ENCODE measurements at places on chromosomes 11 and 22.

GRCh38 chr22:47315862-47316419, 553.5 kb downstream of the TBC1D22A start:
- DNase-seq: no peak

DNA sequence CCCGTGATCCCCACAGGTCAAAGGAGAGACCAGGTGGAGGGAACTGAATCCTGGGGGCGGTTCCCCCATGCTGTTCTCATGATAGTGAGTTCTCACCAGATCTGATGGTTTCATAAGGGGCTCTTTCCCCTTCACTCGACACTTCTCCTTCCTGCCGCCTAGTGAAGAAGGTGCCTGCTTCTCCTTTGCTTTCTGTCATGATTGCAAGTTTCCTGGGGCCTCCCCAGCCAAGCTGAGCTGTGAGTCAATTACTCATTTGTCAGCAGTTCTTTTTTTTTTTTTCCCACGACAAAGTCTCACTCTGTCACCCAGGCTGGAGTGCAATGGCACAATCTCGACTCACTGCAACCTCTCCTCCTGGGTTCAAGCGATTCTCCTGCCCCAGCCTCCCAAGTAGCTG, 1530.4 kb downstream of the BRD1 start:
- no peak for DNase-seq

DNA sequence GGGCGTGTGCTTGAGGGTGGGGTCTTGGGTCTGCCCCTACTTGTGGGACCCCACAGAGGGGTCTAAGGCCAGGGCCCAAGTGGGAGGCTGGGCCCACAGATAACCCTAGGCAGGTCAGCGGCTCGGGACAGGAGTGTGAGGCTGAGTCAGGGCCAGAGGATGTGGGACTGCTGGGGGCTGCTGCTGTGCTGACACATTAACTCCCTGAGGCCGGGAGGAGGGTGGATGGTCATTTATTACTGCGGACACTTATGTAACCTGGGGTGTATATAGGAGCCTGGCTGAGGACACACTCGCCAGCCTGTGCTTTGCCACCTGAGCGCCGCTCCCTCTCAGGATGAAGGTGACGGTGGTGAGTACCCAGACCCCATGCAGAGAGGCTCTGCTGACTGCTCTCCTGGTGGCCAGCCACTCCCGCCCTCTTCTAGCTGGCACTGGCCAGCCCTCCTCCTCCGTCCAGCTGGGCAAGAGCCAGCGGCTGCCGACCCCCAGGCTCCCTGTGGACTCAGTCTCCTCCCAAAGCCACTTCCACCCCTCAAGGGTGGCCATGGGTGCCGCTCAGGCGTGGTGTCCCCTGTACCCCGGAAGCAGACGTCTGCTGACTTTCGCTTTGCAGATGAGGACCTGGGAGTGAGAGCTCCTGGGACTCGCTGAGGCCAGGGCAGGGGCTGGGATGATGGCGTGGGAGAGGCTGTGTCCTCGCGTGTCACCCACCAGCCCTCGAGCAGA, at the start of gene MIOX:
Gene MIOX, plus strand, starts transcription at position 299 of the 729 bp plus-strand sequence. Its CDS starts 39 bp downstream, at position 338.
- DNase-seq: no peak

DNA sequence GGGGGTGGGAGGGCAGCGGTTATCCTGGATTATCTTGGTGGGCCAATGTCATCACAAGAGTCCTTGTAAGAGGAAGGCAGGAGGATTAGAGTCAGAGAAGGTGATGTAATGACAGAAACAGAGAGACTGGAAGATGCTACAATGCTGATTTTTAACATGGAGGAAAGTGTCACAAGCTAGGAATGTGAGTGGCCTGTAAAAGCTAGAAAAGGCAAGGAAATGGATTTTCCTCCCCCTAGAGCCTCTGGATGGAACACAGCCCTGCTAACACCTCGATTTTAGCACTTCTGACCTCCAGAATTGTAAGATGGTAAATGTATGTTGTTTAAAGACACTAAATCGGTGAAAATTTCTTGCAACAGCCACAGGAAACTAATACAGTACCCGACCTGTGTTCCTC, 109.3 kb downstream of the MN1 start:
- no peak for DNase-seq

DNA sequence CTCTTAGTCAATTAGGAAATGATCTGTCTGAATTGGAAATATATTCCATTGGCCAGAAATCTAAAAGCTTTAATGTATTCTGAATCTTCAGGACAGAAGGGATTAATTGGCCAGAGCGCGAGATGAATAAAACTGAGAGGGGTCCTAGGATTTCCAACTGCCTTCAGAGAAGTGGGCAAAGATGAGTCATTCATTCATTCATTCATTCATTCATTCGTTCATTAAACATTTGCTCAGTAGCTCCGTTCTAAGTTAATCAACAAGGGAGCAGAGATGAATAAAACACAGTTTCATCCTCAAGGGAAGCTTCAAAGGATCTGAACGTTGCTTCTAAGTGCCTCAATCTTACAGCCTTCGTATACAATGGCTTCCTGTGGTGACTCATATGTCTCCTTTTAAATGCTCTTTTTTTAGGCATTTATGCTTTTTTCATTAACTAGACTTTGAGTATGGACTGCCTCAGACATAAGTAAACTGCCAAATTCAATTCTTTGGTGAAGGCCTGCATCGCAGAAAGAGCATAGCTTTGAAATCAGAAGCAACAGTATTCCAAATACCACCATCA, 537.4 kb upstream of the CCDC90B start:
- no peak for DNase-seq

DNA sequence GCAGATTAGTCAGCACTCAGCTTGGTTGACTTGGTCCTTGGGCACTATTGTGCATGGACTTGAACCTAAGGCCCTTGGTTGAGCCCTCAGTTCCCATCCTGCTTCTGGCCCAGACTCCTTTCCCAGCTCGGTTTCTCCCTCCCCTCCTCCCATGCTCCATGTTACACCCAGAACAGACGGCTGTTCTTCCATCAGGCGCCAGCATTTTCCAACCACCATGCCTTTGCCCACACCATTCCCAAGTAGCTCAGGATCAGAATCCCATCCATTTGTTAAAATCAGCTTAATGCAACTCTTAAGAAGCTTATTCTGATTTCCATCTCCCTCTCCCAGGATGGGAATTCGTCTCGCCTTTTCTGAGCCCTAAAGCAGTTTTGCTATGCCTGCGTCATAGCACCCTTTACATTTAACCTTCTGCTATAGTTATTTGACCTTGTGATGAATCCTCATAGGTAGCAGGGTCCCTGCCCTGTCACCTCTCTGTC, 110.7 kb downstream of the MICAL2 start:
- DNase-seq: no peak

GRCh38 chr11:11582011-11582701, 39.6 kb downstream of the GALNT18 start:
- DNase-seq: no peak

DNA sequence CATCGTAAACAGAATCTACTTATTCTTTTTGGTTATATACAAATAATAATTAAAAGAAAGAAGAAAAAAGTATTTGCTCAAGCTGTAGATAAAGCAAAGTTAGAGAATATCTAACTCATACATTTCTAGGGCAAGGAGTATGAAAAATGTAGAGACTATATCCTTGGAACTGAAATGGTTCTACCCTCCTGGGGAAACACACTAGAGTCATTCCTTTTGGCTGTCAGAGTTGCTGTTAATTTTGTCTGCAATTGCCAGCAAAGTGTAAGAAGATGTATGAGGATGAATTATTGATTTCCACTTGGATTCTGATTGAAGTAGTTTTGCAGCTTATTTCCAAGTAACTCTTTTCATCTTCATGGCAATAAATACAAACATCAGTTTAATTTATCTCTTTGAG, 69.1 kb downstream of the SLC17A6 start:
- DNase-seq: no peak

DNA sequence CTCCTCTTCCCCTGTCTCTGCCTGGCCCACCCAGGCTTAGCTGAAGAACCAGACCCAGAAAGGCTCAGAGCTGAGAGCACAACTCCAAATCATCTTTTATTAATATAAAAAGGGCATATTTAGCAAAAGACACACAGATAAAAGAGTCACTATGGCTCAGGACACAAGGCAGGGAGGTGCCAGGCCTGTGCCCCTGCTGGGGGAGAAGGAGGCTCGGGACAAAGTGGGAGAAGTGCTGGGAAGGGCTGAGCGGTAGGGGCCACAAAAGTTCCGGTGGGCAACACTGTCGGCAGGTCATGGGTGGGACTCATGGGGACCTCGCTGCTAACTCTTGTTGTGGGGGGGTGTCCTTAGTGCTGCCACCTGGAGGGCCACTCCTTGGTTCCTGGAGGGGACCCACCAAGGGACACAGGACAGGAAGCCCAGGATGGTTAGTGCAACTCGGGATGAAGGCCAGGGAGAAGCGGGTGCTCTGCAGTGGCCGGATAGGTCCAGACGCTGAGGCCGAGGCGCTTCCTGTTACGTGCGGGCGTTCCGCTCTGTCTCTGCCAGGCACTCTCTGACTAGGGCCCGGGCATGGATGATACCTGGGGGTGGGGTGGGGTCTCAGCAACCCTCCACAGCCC, 1.4 kb upstream of the PITPNM1 start:
- DNase-seq: no peak

DNA sequence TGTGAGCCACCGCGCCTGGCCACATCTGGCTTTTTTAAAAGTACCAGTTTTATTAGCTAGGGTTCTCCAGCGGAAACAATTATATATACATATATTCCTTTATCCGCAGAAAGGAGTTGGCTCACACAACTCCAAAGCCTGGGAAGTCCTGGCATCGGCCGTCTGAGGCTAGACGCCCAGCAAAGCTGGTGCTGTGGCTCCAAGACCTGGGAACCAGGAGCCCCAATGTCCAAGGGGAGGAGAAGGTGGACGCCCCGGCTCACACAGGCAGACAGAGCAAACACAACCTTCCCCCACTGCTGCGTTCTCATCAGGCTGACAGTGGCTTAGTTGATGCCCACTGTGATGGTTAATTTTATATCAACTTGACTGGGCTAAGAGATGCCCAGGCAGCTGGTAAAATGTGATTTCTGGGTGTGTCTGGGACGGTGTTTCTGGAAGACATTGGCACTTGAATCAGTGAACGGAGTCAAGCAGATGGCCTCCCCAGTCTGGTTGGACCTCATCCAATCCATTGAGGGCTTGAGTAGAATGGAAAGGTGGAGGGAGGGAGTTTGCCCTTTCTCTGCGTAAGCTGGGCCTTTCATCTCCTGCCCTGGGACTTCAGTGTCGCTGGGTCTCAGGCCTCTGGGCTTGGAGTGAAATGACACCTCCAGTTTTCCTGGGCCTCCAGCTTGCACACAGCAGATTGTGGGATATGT, 904.4 kb downstream of the BRD1 start:
- no peak for DNase-seq

- DNase-seq: no peak
Observed at GRCh38 chr11:72739240-72740059, 12.8 kb downstream of the ARAP1 start.

DNA sequence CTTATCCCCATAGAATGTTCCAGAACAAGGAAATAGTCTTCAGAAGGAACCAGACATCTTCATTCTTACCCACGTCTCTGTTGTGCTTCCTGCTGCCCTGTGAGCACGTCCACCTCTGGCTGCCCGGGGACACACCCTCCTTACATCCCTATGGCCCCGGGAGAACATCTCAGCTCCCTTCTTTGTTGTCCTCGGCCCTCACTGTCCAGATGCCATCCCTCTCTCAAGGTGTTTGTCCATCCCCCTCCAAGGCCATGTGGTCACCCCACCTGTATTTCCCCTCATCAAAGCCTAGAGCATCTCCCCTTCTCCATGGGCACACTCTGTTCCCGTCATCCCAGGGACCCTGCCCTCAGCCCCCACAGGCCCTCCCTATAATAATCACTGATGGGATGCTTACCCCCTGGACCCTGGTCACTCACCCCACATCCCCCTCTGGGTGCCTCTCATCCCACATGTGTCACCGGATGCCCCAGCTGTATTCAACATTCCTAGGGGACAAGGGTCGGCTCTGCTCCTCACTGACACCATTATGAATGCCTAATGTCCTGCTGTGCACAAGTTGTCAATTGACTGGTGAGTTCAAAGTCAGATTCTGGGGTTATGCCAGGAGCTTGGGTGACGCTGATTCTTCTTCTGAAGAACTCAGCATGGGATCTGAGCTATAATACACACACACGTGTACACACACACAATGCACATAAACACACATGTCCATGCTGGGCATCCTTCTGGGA, 28.8 kb downstream of the IGLL5 start:
- DNase-seq: no peak

GRCh38 chr22:30178181-30179126, 68.1 kb downstream of the LIF start:
- DNase-seq: no peak

DNA sequence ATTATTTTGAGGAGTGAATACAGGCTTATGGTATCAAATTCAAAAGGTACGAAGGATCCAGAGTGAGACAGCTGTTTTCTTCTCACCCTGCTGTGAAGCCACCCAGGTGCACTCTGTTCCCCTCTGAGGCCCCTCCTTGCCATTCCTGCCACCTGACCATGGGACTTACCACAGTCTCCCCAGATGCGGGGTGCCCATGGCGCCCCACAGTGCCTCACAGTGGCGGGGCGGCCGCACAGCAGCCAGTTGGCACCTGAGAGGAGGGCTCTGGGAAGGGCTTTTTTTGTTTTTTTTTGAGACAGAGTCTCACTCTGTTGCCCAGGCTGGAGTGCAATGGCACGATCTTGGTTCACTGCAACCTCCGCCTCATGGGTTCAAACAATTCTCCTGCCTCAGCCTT, 151.7 kb downstream of the CEP164 start:
- no peak for DNase-seq

GRCh38 chr11:113992459-113993110, 17.7 kb downstream of the HTR3A start:
- DNase-seq: no peak

DNA sequence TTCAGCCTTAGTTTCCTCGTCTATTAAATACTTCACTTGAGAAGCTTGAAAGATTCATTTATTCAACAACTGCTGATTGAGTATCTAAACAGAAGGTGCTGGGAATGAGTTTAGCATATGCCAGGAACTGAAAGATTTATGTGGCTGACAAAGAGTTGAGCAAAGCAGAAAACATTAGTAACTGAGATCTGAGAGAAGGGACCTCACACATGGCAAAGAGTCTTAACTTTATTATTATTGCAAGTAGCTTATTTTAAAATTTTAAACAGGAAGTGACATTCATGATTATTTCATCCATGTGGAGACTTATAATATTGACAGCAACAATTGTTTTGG, 133.6 kb downstream of the CASP12 start:
- DNase-seq: no peak

- DNase-seq: no peak
Observed at GRCh38 chr11:121670805-121671282, 218.1 kb upstream of the SORL1-AS1 start.

- no peak for DNase-seq
Observed at GRCh38 chr11:119295178-119295577, 21.8 kb downstream of the MCAM start.

GRCh38 chr11:118186346-118187107, 10.1 kb upstream of the SCN2B start:
- no peak for DNase-seq

Data from T-helper 1 cell (primary cell).